Stimulated activated CD4-positive, alpha-beta T cell treated with anti-CD3 and anti-CD28 coated beads, TNF-alpha, amount 100 ng/mL, for 4 hours (primary cell): ENCODE measurements at places on chromosomes 16 and 17.

DNA sequence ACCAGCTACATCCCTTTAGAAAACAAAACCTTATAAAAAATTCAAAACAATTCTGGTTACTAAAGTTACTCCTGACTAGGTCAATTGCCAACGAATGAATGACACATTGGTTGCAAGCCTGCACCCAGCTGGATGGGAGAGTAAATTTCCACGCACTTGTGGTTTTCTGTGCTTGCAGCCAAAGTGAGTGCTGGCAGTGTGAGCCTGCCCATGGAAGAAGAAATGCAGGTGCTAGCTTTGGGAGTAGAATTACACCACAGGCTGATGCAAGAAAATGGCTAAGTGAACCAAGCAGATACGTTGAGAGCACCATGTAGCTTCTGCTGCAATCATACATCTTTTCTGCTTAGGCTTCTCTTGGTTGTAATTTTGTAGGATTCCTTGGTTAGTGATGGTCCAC is 74.6 kb downstream of the SYCE1L start:
- DNase-seq, result no peak

DNA sequence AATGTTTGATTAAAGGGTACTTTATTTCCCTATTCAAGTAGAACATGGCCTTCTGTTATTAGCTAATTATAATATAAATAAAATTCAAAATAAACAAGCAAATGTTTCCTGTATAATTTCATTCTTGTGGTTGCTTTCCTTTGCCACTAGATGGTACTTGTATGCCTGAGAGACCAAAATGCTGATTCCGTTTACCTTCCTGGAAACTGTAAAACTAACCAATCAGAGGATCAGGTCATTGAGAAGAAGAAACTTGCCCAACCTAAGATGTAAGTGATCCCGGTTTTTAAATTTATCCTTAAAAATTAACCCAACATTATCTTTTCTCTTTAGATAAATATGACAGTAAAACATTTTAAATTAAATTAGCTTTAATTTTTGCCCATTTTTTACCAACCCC is 8.1 kb upstream of the ABCA5 start:
- no peak for DNase-seq

GRCh38 chr16:55487048-55487803 is 8.2 kb downstream of the MMP2 start:
- DNase-seq, result no peak

GRCh38 chr16:53737552-53737951 is 33.6 kb downstream of the FTO start:
- no peak for DNase-seq

- no peak for DNase-seq
These were observed 19.6 kb upstream of the EFCAB13 start for GRCh38 chr17:47304186-47304585.

GRCh38 chr17:6641247-6641863 is 495 bp downstream of the TXNDC17 start:
- no peak for DNase-seq

- DNase-seq, result no peak
These were observed 48.7 kb downstream of the SF3B3 start for GRCh38 chr16:70572050-70572925.

- DNase-seq, result no peak
These were observed 44.2 kb downstream of the NUP93 start for GRCh38 chr16:56774016-56774680.

DNA sequence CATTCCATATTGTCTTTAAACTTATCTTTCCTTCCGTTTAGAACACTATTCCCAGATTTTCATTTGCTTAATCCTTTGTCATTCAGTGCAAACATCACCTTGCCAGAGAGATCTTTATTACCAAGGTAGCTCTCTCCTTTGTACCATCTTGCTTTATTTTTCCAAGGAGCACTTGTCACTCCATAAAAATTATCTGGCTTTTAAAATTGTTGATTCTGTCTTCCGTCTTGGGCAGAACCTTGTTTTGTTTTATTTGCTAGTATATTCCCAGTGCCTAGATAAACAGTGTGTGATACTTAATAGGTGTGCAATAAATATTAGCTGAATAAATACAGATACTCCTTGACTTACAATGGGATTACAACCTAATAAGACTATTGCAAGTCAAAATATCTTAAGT is 327.7 kb downstream of the UTP18 start:
- DNase-seq, result no peak

DNA sequence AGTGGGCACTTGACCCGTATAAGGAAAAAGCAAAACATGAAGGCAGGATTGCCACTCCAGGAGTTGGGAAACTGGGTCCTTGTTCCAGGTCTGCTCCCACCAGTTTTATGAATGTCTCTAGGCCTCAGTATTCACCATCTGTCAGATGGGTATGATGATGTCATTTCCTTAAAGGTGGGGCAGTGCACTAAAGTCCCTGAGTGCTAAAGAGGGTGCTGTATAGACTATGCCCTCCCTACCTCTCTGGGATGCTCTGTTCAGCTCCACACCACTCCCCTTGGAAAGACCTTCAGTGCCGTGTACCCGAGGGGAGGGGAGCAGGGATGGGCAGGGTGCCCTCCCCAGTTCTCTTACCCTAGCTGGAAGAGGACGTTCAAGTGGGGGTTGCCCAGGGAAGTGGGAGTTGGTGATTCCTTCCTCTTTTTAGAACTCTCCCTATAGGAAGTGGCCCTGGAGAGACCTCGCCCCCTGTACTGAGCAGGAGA is 2.2 kb downstream of the LASP1 start:
- DNase-seq, result no peak

DNA sequence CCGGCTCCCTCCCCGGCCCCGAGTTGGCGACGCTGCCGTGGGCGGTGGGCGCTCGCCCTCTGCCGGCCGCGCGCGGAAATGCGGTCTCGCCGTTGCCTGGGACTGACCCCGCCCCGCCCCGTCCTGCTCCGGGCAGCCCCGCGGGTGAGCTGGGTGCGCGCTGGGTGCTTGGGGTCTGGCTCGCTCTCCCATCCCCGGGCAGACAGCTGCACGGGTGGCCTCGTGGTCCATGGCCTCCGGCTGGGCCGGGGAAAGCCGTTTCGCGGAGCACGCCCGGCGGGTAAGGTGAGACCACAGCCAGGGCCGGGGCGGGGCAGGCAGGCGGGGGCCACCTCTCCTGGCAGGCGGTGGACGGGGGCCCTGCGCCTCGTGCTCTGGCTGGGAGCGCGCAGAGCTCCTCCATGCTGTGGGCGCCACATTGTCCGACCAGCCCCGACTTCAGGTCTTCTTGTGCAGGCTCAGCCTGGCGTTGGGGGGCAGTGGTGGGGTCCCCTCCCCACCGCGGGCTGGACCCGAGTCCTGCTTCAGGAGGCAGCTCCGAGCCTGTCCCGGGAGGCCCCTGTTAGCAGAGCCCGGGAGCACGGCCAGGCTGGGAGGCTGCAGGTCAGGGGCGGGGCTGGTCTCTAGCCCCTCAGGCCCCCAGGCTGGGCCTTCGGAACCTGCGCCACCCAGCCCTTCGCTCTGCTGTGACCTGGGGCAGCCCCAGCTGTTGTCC is 7.0 kb upstream of the C1QTNF8 start:
- DNase-seq, result peak; percentile 45

DNA sequence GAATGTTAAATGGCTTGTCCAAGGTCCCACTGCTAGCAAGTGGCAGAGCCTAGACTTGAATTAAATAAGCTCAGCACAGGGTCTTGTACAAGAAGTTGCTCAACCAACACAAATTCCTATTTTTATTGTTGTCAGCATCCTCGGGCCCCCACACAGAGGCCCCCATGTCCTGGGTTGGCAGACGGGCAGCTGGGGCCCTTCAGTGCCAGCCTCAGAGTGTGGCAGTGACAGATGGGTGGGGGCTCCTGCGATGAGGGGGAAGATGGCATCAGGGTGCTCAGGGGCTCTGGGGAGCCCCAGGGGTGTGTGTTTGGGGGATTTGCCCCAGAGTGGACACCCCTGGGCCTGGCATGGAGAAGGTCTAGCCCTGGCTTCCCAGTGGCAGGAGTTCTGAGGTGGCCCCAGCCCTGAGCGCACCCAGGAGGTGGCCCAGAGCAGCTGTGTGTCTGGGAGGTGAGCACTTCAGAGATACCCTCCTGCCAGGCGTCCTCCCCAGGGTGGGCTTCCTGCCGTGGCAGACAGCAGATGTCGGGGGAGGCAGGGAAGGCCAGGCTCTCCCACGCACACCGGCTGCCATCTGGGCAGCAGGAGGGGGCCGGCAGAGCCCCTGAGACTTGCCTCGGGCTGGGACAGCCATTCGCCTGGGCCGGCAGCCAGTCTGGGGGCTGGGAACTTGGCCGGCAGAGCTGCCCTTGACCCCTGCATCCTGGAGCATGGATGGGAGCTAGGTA is 150.8 kb downstream of the C16orf78 start:
- no peak for DNase-seq

- no peak for DNase-seq
These were observed 45.7 kb downstream of the VAT1L start for GRCh38 chr16:77833921-77834634.

DNA sequence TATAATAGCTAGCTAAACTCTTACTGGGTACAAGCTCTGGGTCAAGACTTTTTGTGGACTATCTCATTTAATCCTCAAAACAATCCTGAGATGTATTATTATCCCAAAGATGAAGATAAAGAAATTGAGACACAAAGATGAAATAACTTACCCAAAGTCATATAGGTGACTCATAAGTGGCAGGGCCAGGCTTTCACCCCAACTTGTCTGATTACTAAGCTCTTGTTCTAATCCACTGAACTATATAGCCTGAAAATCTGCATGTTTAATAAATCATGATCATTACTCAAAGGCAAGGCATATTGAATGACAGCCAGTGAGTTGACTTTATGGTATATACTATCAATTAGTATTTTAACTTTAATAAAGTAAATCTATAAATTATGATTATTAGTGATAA is 77.4 kb downstream of the SKAP1 start:
- no peak for DNase-seq

DNA sequence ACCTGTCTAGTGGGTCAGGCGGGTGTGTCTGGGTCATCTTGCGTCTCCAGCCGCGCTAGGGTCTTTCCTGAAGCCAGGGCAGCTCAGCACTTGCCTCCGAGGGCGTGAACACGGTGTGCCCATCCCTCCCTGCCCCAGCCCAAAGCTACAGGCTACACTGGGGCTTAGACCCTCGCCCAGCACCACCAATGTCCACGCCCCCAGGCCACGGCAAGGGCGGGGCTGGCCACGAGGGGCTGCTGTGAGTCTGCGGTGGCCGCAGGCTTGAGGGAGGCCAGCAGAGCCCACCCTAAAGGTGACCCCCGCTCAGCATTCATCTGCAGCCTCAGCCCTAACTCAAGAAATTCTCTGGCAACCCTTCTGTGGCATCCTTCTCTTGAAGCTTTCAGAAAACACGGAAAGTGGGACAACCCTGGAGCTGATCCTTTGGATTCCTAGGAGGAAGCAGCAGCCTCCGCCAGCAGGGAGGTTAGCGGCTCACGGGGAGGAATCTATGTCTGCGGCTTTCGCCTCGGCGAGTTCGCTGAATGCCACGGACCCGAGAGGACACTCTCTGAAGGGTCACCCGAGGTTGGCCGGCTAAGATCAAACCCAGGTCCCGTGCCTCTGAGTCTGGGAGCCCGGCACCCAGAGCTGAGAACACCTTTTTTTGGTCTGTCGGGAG is 41.7 kb downstream of the TIMM22 start:
- DNase-seq, result no peak

- no peak for DNase-seq
These were observed 9.5 kb upstream of the TMEM101 start for GRCh38 chr17:44024271-44024663.

- DNase-seq, result no peak
These were observed 3.9 kb upstream of the CDT1 start for GRCh38 chr16:88799569-88800276.

DNA sequence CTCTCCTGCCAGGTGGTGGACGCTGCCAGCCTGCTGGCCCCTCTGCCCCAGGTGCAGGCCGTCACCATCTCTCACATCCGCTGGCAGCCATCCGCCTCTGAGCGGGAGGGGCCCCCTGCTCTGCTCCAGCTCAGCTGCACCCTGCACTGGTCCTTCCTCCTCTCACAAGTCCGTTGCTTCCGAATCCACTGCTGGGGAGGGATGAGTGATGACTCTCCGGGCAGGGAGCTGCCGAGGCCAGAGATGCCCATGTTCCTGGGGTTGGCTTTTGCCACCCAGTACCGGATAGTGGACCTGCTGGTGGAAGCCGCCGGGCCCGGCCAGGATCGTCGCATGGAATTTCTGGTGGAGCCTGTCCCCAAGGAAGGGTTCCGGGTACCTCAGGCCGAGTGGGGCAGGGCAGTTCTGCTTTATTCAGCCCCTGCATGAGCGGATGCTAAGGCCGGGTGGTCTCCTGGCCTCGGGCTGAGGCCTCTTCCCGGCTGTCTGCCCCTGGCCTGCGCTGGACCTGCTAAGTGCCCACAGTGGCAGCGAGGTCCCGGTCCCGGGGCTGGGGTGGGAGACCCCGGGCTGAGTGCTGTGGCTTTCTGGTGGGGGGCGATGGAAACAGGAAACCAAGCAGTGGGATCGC is 11.4 kb downstream of the ENGASE start:
- DNase-seq, result no peak

DNA sequence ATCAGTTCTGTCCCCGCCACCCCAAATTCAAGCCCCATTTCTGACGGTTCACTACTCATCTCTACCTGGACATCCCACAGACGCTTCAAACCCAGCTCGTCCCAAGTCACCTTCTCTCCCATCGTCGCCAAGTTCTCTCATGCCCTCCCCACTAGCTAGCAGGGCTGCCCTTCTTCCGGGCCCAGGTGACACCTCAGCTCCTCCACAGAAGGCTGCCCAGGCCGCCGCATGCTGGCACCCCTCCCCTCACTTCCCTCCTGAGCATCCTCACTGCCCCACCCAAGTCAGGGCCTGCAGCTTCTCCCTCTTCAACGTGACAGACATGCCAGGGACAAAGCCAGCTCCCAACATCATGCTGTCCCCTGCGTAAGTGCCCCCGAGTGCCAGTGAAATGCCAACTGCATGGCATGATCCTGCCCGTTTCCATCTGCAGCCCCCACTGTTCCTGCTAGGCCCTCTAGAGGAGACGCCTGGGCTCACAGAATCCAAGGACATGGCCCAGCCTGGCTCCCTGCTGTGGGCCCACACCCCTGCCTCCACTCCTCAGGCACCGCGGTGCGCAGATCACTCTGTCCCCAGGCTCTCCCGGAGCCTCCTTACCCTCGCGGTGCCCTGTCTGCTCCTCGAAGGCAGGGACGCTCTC is 5.9 kb downstream of the CYB561 start:
- no peak for DNase-seq

- DNase-seq, result peak; percentile 11
These were observed 20.1 kb upstream of the TAOK1 start for GRCh38 chr17:29369831-29370735.

DNA sequence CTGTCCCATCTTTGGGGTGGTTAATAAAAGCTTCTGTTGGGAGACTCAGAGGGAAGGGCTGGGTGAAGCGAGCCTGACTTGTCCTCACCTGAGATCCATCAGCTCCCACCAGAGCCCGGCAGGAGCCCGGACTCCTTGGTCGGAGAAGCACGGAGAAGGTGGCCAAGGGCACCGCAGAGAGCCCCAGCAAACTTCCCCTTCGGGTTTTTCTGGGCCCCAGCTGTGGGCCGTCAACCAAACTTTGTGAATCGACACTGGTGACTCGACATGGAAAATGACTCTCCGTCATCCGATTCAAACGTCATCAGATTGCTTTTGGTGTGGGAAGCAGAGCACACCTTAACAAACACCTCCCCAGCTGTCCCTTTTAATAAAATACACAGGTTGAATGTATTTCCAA is 21.4 kb downstream of the ENPP7 start:
- no peak for DNase-seq
